GM04504 (cell line): ENCODE measurements at places on chromosomes 7 and 10.

DNA sequence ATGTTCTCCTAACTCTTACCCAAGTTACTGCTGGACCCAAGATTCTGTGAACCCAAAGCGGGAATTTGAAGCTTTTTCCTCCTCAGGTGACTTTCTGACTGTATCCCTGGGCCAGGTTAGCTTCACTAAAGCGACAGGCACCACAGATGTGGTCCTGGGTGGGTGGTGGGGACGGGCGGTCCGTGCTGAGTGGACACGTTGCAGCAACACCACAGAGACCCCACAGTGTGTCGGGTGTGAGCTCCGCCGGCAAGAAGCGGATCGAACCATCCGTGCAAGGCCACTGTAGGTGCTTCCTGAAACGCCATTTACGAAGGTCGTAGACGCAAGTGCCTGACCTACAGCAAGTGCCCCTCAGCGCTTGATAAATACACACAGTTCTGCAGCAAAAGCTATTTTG, 325.9 kb downstream of the ADARB2 start:
- DNase-seq, result no peak

GRCh38 chr7:90119178-90119971, 34.9 kb upstream of the STEAP1 start:
- no peak for DNase-seq

- no peak for DNase-seq
Observed at GRCh38 chr10:29760138-29760900, 125.5 kb upstream of the SVIL start.

- no peak for DNase-seq
Observed at GRCh38 chr10:100872034-100872791, 40.5 kb upstream of the SLF2 start.

GRCh38 chr7:157668221-157668883, 331.5 kb downstream of the DNAJB6 start:
- no peak for DNase-seq

GRCh38 chr7:43873300-43873699, 4.0 kb upstream of the MRPS24 start:
- DNase-seq, result peak; percentile 92

DNA sequence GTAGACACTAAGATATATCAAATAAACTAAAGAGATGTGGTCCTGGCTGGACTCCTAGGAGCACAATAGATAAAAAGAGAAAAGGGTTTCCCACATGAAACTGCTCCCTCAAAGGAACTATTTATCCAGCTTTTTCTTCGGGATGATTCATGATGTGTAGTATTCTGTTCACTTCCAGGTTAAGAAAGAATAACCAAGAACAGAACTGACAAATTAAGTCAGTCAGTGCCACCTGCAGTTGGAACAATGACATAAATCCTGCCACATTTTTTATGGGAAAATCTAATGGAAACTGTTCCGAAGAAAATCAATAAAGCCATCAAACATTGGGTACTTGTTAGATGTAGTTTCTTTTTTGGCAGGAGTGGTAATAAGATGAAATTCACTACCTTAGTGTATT, 87.1 kb downstream of the POLR1F start:
- DNase-seq, result no peak

DNA sequence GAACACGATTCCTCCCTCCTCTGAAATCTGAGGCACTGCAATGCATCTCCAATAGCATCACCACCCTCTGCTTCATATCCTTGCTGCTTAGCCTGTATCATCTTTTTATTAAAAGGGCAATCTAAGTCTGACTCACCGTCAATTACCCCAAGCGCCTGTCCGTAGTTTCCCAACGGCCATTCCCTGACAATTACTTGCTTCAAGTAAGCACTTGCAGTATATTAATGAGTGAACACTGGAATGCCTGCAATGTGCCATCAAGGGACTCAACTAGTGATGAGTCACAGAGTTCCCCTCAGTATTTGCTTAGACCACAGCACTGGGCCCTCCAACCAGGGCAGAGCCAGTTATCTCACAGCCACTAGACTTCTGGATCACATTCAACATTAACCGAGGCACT, 19.5 kb upstream of the PPP1R3C start:
- peak; percentile 97 for DNase-seq

GRCh38 chr7:6416516-6417145, 31.1 kb downstream of the DAGLB start:
- DNase-seq, result no peak

DNA sequence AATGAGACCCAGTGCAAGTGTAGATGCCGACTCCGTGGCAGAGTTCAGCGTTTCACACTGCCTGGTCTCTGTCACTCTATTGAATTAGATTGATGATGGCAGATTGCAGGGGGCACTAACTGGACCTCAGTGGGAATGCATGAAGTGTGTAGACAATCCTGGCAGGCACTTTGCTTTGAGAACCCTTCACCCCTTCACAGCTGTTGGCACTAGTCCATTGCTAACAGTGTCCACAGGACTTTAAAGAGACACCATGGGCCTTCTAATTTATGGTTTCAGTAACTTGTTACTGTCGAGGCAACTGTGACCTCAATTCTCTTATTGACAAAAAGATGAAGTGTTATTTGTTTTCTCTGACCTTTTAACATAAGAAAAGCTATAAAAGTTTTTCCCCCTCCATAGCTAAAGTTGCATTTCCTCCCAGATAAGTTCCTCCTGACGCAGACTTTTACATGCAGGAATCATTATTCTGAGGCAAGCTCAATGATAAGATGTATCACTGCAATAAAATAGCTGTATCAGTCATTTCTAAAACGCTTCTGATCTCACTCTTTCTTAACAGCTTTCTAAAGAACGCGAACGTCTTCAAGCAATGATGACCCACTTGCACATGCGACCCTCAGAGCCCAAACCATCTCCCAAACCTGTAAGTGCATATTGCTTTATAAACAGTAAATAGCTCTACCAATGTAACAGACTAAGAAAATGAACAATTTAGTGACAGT, 238.9 kb downstream of the FOXP2 start:
- DNase-seq, result no peak

DNA sequence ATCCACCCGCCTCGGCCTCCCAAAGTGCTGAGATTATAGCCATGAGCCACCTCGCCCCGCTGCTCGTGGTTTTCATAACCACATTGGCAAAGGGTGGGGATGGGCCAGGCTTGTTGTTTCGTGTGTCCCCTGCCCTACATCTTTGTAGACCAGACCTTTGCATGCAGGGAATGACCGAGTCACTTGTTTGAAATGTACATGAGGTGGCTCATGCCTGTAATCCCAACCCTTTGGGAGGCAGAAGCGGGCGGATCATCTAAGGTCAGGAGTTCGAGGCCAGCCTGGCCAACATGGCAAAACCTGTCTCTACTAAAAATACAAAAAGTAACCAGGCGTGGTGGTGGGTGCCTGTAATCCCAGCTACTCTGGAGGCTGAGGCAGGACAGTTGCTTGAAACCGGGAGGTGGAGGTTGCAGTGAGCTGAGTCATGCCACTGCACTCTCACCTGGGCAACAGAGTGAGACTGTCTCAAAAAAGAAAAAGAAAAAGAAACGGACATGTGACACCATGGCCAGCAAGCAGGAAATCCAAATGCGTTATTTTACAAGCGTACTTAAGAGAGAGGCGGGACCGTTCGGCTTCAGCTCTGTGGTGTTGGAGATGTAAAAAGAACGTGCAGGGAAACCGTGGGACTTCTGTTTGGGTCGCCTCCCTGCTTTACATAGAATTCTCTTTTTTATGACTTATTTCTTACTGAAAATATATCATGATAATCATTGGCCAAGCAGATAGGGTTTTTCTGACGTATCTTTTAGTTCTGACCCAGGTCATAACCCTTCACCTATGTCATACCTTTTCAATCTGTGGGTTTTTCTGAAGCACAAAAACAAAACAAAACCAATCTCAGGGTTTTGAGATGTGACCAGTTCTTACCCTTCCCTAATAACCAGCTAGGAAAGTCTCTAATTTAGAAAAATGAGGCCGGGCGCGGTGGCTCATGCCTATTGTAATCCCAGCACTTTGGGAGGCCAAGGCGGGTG, 45.1 kb downstream of the WIPI2 start:
- no peak for DNase-seq

DNA sequence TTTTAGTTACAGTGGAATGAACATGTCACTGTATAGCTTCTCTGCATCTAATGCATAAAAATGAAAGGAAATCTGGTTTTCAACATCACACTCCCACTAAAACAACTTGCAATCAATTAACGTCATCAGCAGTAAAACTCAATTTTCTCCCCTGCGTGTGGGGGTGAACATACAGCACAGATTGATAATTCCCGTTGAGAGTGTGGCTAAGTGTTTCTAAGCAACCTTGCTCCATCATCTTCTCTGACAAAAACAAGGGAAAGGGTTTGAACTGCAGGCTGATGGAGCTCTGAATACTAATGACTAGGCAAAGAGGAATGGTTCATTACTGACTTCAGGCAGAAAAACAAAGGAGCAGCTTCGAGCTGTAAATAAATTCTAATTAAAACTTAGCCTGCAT, 238.3 kb downstream of the PARD3 start:
- no peak for DNase-seq

- no peak for DNase-seq
Observed at GRCh38 chr7:137933270-137934017, 68.4 kb downstream of the CREB3L2 start.

DNA sequence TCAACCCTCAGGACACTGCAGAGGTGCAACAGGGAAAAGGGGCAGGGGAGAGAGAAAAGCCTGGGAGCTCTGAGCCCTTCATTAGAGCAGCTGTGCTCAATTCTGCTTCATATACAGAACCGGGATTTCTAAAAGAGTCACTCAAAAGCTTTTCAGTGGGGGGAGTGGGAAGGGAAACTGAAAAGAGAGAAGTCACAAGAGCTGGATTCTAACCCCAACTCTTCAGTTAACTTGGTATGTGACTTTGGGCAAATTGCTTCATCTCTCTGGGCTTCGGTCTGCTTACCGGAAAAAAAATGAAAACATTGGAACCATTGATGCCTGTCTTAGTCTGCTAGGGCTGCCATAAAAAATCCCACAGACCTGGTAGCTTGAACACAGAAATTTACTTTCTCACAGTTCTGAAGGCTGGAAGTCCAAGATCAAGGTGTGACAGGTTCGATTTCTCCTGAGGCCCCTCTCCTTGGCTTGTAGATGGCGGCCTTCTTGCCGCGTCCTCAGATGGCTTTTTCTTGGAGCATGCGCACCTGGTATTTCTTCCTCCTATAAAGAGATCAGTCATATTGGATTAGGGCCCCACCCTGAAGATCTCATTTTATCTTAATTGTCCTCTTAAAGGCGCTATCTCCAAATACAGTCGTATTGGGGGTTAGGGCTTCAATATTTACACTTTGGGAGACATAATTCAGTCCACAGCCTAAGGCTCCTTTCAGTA, 118.3 kb upstream of the KMT2E start:
- DNase-seq, result no peak

DNA sequence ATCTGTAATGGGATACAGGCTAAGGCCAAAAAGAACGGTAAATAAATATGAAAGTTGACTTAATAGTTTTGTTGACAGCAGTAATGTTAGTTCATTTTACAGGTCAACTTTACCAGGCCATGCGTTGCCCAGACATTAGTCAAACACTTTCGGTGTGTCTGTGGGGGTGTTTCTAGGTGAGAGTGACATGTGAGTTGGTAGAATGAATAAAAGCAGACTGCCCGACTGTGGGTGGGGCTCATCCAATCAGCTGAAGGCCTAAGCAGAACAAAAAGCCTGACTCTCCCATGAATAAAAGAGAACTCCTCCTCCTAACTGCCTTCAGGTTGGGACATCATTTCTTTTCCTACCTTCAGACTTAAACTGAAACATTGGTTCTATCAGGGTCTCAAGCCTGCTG, 132.3 kb downstream of the MTPAP start:
- no peak for DNase-seq

DNA sequence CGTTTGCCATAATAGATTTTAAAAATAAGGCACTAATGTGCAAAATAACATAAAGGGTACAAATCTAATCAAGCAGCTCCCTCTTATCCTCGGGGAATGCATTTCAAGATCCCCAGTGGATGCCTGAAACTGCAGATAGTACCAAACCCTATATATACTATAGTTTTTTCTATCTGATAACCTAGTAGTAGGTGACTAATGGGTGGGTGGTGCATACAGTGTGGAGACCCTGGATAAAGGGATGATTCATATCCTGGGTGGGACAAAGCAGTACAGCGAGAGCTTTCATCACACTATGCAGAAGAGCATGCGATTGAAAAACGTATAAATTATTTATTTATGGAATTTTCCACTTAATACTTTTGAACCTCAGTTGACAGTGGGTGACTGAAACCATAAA, 464.5 kb downstream of the GRID1 start:
- DNase-seq, result no peak

GRCh38 chr10:121669028-121669374, 70.8 kb upstream of the FGFR2 start:
- no peak for DNase-seq

- DNase-seq, result no peak
Observed at GRCh38 chr7:43764039-43764761, 5.7 kb downstream of the BLVRA start.

DNA sequence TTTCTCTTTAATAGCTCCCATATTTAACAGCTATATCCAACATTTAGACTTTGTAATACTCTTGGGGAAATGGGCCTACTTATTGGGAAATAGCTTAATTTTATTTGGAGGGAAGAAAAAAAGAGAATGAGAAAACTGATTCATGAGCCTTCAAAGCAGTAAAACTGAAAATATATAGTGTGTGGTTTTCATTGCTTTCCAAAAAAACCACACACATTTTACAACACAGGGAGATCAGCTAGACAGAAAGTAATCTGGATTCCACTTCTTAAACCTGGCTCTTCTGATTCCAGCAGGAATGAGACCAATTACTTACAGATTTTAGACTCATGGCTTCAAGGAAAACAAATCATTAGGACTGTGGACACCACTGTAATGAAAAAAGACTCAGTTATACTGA, 48.7 kb downstream of the CH25H start:
- DNase-seq, result peak; percentile 96

DNA sequence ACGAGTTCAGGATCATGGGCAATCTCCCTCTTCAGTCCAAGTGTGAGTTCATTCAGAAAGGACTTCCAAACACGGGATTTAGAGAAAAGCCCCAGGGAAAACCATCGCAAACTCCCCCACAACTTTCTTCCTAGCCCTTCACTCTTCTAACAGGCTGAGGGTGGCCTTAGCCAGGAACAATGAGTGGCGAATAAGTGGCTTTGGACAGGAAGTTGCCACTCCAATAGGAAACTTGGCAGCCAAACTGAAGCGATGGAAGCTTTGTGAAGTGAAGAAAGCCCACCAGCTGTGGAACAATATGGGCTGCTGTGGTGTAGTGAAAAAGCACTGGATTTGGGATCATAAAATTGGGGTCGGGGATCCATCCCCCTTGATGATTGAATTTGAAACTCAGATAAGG, 193.2 kb downstream of the TEX36 start:
- no peak for DNase-seq

DNA sequence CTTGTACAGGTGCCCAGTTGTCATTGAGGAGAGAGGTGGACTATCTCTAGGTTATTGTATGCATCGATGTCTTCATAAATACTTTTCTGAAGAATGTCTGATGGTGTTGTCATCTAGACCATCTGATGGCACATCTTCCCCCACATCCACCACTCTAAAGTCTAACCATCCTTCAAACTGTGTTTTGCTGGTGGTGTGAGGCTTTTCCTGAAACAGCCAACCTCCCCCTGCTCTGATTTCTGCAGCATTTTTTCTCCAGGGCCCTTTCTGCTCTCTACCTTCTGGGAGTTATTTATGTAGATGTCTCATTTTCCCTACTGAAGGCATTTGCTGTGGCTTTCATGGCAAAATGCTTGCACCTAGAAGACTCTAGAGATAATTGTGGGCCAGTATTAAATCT, 1.5 kb downstream of the PLCE1 start:
- DNase-seq, result no peak

- DNase-seq, result no peak
Observed at GRCh38 chr10:49187044-49187484, 1.1 kb downstream of the TMEM273 start.

GRCh38 chr7:101736084-101736483, 81.3 kb upstream of the CUX1 start:
- DNase-seq, result no peak
